ENCODE measurements at places on chromosomes 16 and 17.

- no peak for DNase-seq
These were observed 76.2 kb upstream of the ZFHX3 start for GRCh38 chr16:73124097-73124652.

DNA sequence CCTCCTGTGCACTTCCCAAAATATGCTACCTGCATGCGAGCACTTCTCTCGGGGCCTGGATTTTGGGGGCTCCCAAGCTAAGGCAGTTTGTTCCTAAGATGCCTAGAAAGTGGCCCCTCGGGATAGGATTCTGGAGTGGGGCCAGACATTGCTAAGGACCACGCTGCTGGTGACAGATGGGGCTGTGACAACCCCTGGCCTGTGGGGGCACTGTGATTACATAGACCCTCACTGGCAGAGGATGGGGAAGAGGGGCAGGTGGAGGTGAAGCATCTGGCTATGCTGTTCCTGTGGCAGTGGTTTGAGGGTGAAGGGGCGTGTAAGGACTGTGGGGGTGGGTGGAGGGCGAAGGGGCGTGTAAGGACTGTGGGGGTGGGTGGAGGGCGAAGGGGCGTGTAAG lies 128.4 kb downstream of the ENGASE start:
- no peak for DNase-seq

- DNase-seq: no peak
These were observed 756 bp downstream of the TAX1BP3 start for GRCh38 chr17:3667366-3668278.

DNA sequence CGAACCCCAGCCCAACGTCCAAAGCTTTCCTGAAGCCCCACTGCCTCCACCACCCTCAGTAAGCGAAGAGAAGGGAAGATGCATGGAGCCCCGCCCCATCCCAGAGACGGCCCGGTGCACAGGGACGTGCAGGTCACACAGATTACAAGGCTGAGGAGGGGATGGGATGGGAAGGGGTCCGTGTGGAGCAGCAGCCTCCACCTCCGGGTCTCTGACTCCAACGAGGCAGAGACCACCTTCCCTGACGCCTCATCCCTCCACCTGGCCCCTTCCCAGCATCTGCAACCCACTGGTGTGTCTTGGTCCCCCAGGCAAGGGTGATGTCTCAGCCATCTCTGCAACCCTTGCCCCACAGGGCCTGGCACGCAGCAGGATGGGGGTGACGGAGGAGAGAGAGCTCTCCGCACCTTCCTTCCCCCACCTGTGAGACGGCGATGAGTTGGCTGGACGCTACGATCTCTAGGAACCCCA lies 58.5 kb downstream of the TBC1D16 start:
- DNase-seq: no peak

DNA sequence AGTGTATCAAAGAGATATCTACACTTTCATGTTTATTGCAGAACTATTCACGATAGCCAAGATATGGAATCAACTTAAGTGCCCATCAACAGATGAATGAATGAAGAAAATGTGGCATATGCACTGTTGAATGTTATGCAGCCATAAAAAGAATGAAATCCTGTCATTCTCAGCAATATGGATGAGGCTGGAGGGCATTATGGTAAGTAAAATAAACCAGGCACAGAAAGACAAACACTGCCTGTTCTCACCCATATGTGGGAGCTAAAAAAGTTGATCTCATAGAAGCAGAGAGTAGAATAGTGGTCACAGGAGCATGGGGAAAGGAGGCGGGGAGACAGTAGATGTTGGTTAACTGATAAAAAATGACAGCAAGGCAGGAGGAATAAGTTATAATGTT lies 561.8 kb downstream of the TOX3 start:
- DNase-seq: no peak

DNA sequence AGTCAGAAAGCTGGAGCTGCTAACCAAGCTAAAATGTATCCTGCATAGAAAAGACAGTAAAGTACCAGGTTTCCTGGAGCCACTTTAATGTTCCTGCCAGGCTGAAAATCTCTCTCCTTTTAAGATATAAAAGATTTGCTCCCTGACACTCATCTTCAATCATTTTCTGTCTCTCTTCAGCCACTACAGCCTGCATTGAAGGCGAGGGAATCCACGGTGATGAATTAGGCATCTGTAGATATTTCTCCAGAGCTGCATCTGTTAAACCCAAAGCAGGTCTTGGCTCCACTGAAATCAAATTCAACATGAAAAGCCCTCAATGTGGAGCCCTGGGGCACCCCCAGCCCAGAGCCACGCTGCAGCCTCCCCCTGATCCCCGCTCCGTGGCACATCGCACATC lies 94.7 kb upstream of the CRHR1 start:
- DNase-seq: no peak

- DNase-seq: no peak
These were observed 19.5 kb upstream of the SLC5A10 start for GRCh38 chr17:18932360-18933055.

GRCh38 chr16:22948603-22949368 lies 134.8 kb downstream of the HS3ST2 start:
- peak; percentile 39 for DNase-seq

DNA sequence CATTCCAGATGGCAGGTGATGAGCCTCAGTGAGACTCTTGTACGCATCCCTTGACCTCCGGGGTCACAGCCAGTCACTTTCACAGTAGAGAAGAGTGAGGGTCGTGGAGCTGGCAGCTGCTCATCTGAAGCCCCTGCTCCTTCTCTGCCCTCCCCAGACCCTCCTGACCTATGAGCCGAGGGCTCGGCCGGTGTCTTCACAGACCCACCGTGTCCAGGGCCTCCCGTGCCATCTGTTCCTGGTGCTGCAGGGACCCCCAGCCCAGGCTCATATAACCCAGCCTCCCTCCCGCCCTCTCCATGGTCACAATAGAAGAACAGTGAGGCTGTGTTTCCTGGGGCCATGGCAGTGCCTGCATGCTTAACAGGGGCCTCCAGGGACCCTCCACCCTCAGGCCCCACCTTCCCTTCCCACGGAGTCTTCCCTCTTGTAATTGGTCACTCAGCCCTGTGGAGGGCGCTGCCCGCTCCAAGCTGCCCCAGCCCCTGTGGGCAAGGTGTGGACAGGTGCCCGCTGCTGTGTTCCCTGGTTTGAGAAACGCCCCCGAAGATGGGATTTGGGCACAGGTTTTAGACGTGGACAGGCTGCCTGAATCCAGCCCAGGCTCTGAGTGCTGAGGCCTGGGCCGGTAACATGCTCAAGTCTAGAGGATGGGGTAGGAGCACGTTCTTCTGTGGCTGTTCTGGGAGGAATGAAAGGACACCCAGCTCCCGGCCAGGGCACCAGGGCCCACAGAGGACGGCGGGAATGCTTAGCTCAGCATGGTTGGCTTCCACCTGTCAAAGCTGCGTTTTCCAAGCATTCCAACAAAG lies 38.7 kb downstream of the ACSF3 start:
- no peak for DNase-seq

All from glomerular endothelial cell (primary cell).